ENCODE measurements at places on chromosomes 2 and 18.
A peak's percentile ranks its signal among the peaks of the same experiment; 100 is the strongest.

DNA sequence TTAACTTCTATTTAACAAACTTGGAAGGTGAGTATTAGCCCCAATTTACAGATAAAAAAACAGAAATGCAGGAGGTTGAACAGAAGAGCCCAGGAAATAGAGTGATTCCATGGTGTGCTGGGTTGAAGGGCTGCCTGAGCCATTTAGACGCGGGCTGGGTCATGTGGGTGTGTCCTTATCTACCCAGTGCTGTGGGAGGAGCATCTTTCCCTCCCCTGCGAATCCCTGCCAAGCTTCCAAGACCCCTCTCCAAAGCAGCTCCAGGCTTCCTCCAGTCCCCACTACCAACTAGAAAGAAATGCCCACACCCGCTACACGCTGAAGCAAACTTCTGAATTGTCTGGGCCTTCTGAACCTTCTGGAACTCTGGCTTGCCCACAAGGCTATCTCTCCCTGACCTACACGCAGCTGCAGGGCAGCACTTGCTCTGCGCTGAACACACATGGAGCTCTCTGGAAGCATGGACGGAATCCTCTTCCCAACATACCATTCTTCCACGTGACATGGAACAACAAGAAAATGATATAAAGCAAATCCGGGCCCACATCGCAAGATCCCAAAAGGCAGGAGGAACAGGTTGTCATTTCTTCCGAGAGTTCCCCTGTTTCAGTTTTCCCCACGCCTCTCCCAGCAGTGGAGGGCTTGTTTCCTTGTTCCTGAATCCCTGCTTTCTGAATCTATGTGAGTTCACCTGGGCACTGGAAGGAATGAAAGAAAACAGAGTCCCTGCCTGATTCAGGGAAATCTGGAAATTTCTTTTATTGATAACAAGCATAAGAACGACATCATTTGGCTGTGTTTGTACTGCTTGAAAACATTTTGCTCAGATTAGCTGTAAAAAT is 562.7 kb upstream of the ID2 start:
- no peak for DNase-seq

GRCh38 chr2:168734199-168734760 is 68.2 kb upstream of the NOSTRIN start:
- no peak for DNase-seq

DNA sequence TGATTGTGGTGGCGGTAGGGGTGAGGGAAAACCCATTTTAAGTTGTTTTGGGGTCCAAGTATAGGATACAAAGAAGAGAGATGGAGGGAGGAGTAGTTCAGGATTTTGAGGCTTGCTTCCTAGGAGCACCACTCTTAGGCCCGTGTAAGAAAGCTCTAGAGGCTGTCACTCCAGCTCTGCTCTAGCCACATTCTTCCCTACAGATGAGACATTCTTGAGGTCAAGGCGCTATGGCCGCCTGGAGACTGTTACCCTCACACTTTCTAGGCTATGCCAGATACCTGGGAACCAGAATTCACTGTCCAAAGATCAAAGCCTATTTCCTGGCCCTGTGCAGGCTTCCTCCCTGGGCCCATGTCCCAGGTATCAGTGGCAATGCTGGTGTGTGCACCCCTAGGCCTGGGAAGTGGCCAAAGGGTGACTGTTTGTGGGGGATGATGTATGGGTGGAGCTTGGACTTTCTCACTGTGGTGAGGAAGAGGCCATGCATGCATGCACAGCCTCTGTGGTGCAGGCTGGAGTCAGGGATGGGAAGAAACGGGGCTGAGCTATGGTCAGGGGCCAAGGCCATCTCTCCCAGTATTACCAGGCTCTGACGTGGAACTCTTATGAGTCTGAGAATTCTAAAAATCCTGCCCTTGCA is 7.0 kb upstream of the TTL start:
- DNase-seq: no peak

DNA sequence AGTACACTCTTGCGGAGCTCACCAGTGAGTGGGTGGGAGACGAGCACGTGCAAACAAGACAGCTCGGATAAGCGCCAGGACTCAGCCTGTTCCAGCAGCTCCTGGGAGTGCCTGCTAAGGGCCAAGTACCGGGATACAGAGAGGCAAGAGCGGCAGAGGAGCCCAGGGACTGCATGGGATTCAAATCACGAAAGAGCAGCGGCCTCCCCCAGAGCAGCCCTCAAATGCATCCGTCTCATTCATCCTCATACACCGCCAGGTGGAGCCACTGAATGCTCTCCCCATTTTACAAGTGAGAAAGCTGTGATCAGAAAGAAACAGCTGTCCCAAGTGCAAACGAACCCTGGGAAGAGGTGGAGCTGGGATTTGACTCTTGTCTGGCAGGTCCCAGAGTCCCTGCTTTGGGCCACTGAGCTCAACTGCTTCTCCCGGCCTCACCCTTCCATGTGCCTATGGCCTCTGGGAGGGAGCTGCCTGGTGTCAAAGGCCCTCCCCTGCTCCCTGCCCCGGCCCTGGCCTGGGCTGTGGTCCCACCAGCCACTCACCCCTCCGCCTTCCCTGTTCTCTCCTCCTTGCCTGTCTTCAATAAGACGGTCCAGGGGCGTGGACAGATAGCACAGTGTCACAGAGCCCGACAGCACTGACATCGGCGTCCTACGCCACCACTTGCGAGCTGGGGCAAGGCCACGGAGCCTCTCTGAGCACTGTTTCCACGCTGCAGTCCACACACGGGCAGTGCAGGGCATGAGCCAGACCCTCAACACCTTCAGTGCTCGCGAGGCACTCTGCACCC is 72.8 kb upstream of the TAF1B start:
- peak; percentile 37 for DNase-seq

GRCh38 chr2:142521492-142521891 is 356.0 kb upstream of the KYNU start:
- DNase-seq: no peak

GRCh38 chr2:178449700-178450523 is 1.1 kb downstream of the PRKRA start:
- DNase-seq: no peak

DNA sequence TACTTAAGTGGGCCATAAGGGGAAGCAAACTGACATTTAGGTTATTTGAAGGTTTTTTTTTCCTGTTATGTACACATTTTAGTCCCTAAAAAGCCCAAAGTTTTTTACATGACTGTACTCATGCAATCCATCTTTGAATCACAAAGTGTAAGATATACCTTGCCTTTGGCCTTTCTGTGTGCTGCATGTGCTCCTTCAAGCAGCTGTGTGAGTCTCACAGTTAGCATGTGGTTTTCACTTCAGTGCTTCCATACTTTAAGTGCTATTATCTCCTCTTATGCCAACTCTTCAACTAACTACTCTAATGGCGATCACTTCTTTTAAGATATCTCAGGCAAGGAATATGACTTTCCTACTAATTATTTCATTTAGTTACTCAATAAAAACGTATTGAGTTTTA is 597.1 kb upstream of the ACVR2A start:
- DNase-seq: no peak

Measured in effector memory CD4-positive, alpha-beta T cell (primary cell).